Esophagus muscularis mucosa (tissue), 4 donors: ENCODE measurements at places on chromosomes 4 and X. TPM values are rescaled to one million over a fixed set of nuclear protein-coding genes. Genes with fewer than 3 reads are reported as not detected.

CTSO gene
- total RNA-seq, result 22.8 TPM

GRCh38 chr4:139522457-139522856, 33.6 kb downstream of the SETD7 start:
- no peak overlapping the region for H3K4me3 ChIP-seq
- no peaks in the 10 kb centered on the region for H3K27me3 ChIP-seq
- no peak overlapping the region for H3K27ac ChIP-seq
- H3K36me3 ChIP-seq, result peaks cover 98% of the 10 kb centered on the region
- no peak for DNase-seq

DNA sequence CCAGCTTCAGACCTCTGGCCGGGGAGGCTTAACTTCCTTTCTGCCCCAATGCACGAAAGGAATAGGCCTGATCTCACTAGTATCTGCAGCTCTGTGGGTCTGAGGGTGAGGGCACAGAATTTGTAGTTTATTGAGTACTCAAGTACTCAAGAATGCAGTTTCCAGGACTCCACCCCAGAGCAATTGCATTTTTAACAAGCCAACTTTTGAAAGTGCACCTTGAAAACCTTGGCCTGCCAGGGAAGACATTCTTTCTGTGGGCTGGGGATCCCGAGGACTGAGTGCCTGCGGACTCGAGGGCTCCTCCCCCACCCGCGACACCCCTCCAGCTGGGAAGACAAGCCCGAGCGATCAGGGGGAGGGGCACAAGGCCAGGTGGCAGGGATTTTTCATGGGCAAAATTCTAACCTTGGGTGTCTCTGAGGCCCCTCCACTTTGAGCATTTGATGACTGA, 22.4 kb downstream of the RS1 start:
- H3K27ac ChIP-seq, result no peak overlapping the region
- H3K4me3 ChIP-seq, result no peak overlapping the region
- DNase-seq, result no peak
- H3K36me3 ChIP-seq, result no peaks in the 10 kb centered on the region
- H3K27me3 ChIP-seq, result no peaks in the 10 kb centered on the region

- no peak for DNase-seq
- no peak overlapping the region for H3K27ac ChIP-seq
- H3K4me3 ChIP-seq, result no peak overlapping the region
These were observed 24.4 kb upstream of the PDE6B start for GRCh38 chr4:600850-601515.

- peak overlapping the region; percentile 63 for H3K27ac ChIP-seq
- H3K4me1 ChIP-seq, result peaks cover 13% of the 10 kb centered on the region
- no peak overlapping the region for H3K4me3 ChIP-seq
- H3K36me3 ChIP-seq, result no peaks in the 10 kb centered on the region
These were observed 192.7 kb downstream of the SPRY1 start for GRCh38 chr4:123589301-123589700.

DNA sequence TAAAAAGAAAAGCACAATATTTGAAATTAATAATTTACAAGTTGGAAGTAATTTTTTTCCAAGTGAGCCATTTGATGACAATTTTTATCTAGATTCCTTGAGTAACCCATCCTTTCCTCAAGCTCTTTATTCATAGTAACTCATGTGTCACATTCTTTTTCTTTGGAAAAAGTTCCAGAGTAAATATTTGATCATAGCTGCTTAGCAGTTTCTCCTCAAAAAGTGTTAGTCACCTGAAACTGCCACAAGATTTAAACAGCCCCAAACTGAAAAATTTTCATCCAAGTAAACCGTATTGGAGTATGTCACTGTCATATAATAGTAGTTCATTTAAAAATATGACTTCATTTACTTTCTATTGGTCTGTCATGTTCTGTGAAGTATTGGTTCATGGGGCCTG, 94.6 kb upstream of the CASK start:
- H3K4me3 ChIP-seq, result no peak overlapping the region
- no peaks in the 10 kb centered on the region for H3K4me1 ChIP-seq

DNA sequence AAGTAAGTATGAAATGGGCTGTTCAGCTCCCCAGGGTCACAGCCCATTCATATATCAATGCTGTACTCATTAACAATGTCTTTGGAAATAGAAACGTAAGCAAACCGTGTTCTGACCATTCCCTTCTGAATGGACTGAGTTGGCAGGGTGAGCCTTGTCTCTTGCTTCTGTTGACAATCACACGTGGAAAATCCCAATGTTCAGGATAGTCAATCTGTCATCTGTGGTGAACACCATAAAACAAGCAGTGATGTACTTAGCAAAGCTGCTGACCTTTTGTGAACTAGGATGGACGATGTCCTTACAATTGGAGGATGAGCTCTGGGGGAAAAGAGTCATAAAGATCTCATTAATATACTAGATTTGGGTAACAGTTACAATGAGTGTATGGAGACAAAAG, 109.6 kb upstream of the PAQR3 start:
- no peaks in the 10 kb centered on the region for H3K27me3 ChIP-seq
- DNase-seq, result no peak
- peaks cover 42% of the 10 kb centered on the region for H3K4me1 ChIP-seq

GPR50 gene
- total RNA-seq, result not detected

DNA sequence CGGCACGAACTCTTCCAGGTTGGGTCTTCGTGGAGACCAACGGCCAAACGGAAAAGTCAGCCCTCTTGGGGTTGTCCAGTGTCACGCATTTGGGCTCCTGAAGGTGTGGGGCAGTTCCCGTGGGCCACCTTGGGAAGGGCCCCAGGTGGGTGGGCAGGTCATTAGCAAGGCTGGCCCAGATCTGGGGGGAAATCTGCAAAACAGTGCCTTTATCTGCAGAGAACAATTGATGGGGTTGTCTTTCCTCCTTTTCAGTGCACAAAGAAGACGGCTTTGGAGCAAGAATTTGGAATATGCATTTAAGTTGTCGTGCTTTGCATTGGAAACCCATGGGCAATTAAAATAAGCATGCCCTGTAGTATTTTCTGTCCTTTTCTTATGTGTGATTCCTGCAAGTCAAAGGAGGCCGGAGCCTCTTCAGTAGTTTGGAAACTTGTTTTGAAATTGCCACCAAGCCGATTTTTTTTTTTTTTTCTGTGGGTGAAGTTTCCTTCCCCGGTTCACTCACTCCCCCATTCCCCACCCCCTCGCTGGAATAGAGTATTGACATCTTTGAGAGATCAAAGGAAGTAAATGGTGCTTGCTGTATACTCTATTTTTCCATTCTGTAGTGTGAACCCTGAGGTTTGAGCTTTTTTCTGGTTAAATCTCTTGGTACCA, 9.8 kb downstream of the ZIC3 start:
- no peak for DNase-seq
- no peak overlapping the region for H3K27ac ChIP-seq
- H3K4me3 ChIP-seq, result no peak overlapping the region
- H3K27me3 ChIP-seq, result peaks cover 57% of the 10 kb centered on the region

CLDN2 gene
- not detected for total RNA-seq

PAGE4 gene
- 4.2 TPM for total RNA-seq

CXorf49B gene
- total RNA-seq, result not detected

- no peak overlapping the region for H3K27ac ChIP-seq
- H3K27me3 ChIP-seq, result no peaks in the 10 kb centered on the region
- no peak overlapping the region for H3K4me3 ChIP-seq
These were observed 349.1 kb downstream of the NR3C2 start for GRCh38 chr4:148093065-148093464.

DNA sequence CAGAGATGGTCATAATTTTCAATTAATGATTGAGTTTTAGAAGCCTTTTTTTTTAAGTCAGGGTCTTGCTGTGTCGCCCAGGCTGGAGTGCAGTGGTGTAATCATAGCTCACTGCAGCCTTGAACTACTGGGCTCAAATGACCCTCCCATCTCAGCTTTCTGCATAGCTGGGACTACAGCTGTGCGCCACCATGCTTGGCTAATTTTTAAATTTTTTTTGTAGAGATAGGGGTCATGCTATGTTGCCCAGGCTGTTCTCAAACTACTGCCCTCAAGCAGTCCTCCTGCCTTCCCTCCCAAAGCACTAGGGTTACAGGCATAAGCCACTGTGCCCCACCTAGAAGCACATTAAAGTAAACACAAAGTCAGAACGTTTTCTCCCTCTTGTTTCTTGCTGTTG, 51.7 kb downstream of the HTT-AS start:
- no peaks in the 10 kb centered on the region for H3K36me3 ChIP-seq
- no peak for DNase-seq
- no peaks in the 10 kb centered on the region for H3K27me3 ChIP-seq
- no peaks in the 10 kb centered on the region for H3K4me1 ChIP-seq

DNA sequence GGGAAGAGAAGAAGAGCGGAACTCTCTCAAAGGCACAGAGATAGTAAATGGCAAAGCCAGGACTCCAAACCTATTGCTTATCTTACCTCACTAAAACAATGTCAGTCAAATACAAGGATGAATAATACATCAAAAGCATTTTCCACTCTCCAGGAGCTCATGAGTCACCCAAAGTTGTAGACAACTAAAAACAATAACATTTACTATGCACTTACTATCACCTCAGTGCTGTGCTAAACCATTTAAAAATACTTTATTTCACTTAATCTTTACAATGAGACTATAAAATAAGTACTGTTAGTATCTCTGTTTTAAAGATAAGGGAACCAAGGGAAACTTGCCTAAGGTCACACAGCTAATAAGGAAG, 163.2 kb upstream of the SPANXC start:
- DNase-seq, result no peak
- no peaks in the 10 kb centered on the region for H3K4me1 ChIP-seq
- no peak overlapping the region for H3K4me3 ChIP-seq
- no peak overlapping the region for H3K27ac ChIP-seq

SSX3 gene
- total RNA-seq, result not detected

GRCh38 chrX:23959781-23960180, 52.0 kb downstream of the CXorf58 start:
- H3K36me3 ChIP-seq, result no peaks in the 10 kb centered on the region
- no peak overlapping the region for H3K4me3 ChIP-seq
- no peaks in the 10 kb centered on the region for H3K4me1 ChIP-seq

PPP1R2C gene
- not detected for total RNA-seq

- no peak overlapping the region for H3K4me3 ChIP-seq
- no peaks in the 10 kb centered on the region for H3K36me3 ChIP-seq
- no peak for DNase-seq
- no peaks in the 10 kb centered on the region for H3K27me3 ChIP-seq
These were observed 5.8 kb downstream of the BMP2K start for GRCh38 chr4:78781924-78782323.

- H3K4me1 ChIP-seq, result no peaks in the 10 kb centered on the region
- no peak for DNase-seq
- no peaks in the 10 kb centered on the region for H3K36me3 ChIP-seq
- no peak overlapping the region for H3K4me3 ChIP-seq
These were observed 1045.0 kb downstream of the GLUD2 start for GRCh38 chrX:122092360-122092759.

- H3K4me1 ChIP-seq, result no peaks in the 10 kb centered on the region
- no peak for DNase-seq
- no peak overlapping the region for H3K4me3 ChIP-seq
- H3K27ac ChIP-seq, result no peak overlapping the region
- no peaks in the 10 kb centered on the region for H3K36me3 ChIP-seq
- H3K27me3 ChIP-seq, result no peaks in the 10 kb centered on the region
These were observed 962.5 kb downstream of the ADGRL3 start for GRCh38 chr4:62162606-62163005.

DNA sequence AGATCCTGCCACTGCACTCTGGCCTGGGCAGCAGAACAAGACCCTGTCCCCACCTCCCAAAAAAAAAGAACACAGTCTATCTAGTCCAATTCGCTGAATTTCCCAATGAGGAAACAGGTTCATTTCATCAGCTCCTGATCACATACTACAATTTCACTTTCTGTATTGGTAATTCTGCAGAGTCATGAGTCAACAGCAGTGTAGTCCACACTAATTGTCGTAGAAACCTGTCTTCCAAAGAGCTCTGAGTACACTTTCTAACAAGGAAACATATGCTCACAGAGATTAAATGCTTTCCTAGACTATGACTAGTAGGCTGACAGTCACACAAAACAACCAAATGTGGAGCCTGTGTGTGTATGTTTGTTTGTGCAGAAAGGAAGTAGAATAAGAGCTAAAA, 91.9 kb downstream of the GPC4 start:
- H3K27ac ChIP-seq, result peak overlapping the region; percentile 23
- no peak overlapping the region for H3K4me3 ChIP-seq

- H3K4me1 ChIP-seq, result no peaks in the 10 kb centered on the region
- peak overlapping the region; percentile 83 for H3K27ac ChIP-seq
- DNase-seq, result no peak
- no peaks in the 10 kb centered on the region for H3K36me3 ChIP-seq
These were observed 43.7 kb upstream of the TMSB15B start for GRCh38 chrX:103918571-103919269.

DNA sequence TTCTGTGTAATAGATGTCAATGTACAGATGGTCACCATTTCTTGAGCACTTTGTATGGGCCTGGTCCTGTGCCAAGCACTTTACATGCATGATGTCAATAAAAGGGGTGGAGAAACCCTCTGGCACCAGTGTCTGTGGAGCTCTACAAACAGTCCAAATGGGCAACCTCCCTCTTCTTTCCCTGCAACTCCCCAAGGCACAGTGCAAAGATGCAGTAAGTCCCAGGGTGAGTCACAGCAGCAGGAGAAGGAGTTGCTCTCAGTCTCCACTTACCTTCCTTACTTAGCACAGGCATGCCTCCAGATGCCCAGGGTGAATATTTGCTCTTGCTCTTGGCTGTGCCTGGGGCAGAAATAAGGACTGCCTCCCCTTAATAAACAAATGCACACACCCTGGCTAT, 4.3 kb downstream of the OCIAD2 start:
- H3K4me1 ChIP-seq, result peaks cover 16% of the 10 kb centered on the region
- no peak overlapping the region for H3K27ac ChIP-seq
- peaks cover 8% of the 10 kb centered on the region for H3K36me3 ChIP-seq
- H3K27me3 ChIP-seq, result no peaks in the 10 kb centered on the region
- no peak for DNase-seq

- H3K36me3 ChIP-seq, result no peaks in the 10 kb centered on the region
- H3K4me3 ChIP-seq, result no peak overlapping the region
- H3K4me1 ChIP-seq, result no peaks in the 10 kb centered on the region
These were observed 69.9 kb upstream of the ESX1 start for GRCh38 chrX:104324461-104325212.

DNA sequence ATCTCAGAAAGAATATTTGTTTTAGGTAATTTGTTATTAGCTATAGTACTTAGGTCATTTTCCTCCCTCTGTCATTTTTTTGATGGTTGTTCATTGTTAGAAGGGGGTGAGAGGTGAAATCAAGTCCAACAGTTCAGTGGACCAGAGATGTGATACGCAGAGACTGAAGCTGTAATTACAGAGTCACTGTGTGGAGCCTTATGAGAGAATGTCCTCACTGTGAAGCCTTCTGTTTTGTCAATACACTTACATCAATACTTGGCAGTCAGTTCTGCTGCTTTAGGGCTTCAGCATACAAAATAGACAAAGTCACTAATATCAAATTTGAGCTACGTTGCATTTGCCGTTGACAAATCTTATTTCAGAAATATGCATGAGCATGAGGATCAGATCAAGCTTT, 692.5 kb downstream of the C4orf33 start:
- no peaks in the 10 kb centered on the region for H3K36me3 ChIP-seq
- no peaks in the 10 kb centered on the region for H3K27me3 ChIP-seq
- DNase-seq, result no peak

SCRG1 gene
- 2.3 TPM for total RNA-seq

GRCh38 chr4:64727960-64728359, 318.7 kb upstream of the TECRL start:
- no peaks in the 10 kb centered on the region for H3K27me3 ChIP-seq
- H3K36me3 ChIP-seq, result no peaks in the 10 kb centered on the region
- no peak overlapping the region for H3K27ac ChIP-seq
- H3K4me3 ChIP-seq, result no peak overlapping the region
- DNase-seq, result no peak

GUCY1B1 gene
- total RNA-seq, result 30.6 TPM

- H3K36me3 ChIP-seq, result no peaks in the 10 kb centered on the region
- H3K4me1 ChIP-seq, result no peaks in the 10 kb centered on the region
- H3K27me3 ChIP-seq, result no peaks in the 10 kb centered on the region
- no peak overlapping the region for H3K27ac ChIP-seq
These were observed 195.3 kb downstream of the CHIC1 start for GRCh38 chrX:73758250-73758649.

- H3K4me3 ChIP-seq, result no peak overlapping the region
- H3K4me1 ChIP-seq, result no peaks in the 10 kb centered on the region
- peaks cover 5% of the 10 kb centered on the region for H3K36me3 ChIP-seq
These were observed 78.0 kb downstream of the MSN start for GRCh38 chrX:65745427-65745826.
